ENCODE measurements at places on chromosomes 1 and 21. TPM values are rescaled to one million over a fixed set of nuclear protein-coding genes. Genes with fewer than 3 reads are reported as not detected.

DNA sequence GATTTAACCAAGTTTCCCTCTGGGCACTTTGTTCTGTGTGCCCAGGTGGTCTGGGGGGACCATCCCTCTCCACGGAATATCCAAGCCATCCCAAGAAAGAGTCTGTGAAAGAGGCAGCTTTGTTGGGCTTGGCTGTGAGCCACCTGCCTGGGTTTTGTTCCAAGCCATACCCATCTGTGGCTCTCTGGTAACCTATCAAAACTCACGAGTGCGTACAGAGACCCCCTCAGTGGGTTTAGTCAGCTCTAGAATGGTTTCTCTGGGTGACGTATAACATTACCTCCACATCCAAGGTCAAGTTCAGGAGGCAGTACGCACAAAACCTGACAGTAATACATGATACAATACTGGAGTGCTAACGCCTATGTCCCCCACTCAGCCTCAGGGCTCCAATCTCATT, 54.2 kb downstream of the DNTTIP2 start:
- no peak for DNase-seq

- no peak for DNase-seq
Observed at GRCh38 chr21:34176448-34176847, 103.1 kb downstream of the MRPS6 start.

GRCh38 chr1:202362212-202362611, 13.7 kb downstream of the PPP1R12B start:
- peak; percentile 32 for DNase-seq

DNA sequence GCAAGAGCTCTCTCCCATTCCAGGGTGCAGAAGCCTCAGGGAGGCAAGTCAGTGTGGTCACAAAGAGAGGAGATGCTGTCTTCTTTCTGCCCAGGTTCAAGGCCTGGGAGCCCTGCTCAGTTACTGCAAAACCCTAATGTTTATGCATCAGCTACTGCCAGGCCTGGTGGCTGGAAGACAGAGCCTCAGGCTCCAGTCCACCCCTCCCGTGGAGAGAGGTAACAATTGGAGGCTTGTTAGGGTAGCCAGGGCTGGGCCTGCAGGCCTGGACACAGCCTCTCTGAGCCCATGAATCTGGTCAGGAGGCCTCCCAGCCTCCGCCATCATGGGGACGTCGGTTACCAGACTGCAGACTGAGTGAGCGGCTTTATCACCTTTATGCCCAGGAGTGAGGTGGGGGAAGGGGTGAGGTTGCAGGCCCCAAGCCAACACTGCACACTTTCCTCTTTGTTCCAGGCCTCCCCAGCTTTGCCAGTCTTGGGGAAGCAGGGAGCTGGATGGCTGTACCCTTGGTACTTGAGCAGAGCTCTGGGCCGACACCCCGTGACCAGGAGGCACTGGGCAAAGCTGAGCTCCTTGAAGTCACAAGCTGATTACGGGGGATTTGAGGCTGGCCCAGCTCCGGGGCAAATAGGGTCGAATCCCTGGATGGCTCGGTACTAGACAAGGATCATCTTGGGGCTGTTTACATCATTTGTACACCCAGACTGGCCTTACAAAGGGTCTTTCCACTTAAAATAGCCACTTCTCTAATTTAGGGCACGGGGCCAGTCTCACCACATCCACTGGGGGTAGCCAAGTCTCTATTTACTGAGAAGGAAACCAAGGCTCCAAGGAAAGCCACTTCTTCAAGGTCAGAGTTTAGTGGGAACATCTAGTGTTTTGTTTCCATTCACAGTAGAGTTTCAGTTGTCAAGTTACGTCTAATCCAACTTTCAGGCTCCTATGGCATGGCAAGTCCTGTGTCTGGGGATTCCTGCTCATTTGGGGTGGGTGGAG, 5.2 kb downstream of the SLC2A1 start:
- no peak for DNase-seq

DNA sequence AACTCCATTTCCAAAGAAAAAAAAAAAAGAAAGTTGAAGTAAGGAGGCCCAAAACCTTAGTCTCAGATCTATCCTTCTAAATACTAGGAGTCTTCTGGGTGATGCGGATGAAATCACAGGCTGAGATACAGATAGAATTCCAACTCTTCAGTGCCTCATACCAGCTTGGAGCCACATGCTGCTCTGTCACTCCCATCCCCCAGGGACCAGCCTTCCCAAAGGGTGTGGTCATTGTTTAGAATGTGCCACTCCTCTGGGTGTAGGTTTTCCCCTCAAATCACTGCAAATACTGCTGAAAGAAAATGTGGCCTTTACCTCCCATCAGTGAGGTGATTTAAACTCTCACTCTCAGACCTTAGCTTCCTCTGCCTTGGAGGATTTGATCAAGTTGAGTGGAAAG, 112.9 kb downstream of the CDC7 start:
- no peak for DNase-seq

- DNase-seq = peak; percentile 46
Observed at GRCh38 chr1:25140073-25140797, 92.1 kb downstream of the SYF2 start.

DNA sequence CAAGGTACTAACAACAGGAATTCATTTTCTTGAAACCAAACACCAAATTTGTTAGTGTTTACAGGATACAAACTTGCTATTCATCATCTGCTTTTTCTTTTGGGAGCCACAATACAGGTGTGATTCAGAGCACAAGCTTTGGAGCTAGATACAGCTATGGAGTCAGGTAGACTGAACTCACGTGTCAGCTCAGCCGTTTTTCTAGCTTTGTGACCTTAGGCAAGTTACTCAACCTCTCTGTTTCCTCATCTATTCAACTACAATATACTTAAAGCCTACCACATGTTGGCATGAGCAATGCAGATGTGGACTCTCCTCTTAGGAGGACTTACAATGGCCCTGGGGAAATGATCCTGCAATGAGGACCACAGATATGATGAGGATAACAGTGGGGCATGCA, 6.3 kb downstream of the HTR1D start:
- no peak for DNase-seq

Gene ICOSLG
- 0.96 TPM for total RNA-seq
